ENCODE measurements at places on chromosomes 6 and 20.

GRCh38 chr6:110282412-110282811 is 75.7 kb downstream of the METTL24 start:
- DNase-seq, result no peak

DNA sequence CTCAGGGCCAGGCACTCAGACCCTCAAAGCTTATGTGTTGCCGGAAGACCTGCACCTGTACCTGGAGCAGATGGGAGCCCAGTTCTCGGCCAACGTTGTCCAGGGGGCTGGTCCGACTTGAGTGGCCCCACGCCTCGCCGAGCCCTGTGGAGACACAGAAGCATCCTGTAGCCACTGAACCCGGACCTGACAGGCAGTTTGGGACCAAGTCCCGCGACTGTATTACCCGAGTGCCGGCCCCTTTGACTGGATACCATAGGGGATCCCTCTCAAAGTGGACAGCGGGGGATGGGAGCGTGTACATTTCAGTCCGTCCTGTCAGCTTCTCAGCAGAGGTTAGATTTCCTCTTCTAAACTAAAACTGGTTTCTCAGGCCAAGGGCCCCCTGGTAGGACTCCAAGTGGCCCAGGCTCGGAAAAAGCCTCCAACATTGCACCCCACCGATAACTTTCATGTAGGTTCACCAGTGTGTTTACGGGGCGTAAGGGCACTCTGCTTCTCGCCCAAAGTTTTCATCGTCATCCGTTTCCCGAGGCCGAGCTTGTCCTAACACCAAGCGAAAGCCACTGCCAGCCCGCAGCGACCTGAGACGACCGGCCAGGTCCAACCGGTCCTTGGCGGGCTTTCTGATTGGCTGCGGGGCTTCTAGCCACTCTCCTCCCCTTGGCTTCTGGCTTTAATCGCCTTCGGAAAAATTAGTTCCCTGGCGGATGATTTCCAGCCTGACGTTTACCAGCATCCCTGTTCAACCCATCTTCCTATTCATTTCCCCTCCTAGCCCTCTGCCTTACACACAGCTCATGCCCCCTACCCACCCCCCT is 10.8 kb downstream of the SIM1 start:
- DNase-seq, result no peak

GRCh38 chr6:157226026-157226625 is 97.2 kb downstream of the TMEM242 start:
- DNase-seq, result no peak

GRCh38 chr6:15491255-15491985 is 171.4 kb downstream of the DTNBP1 start:
- DNase-seq, result no peak

DNA sequence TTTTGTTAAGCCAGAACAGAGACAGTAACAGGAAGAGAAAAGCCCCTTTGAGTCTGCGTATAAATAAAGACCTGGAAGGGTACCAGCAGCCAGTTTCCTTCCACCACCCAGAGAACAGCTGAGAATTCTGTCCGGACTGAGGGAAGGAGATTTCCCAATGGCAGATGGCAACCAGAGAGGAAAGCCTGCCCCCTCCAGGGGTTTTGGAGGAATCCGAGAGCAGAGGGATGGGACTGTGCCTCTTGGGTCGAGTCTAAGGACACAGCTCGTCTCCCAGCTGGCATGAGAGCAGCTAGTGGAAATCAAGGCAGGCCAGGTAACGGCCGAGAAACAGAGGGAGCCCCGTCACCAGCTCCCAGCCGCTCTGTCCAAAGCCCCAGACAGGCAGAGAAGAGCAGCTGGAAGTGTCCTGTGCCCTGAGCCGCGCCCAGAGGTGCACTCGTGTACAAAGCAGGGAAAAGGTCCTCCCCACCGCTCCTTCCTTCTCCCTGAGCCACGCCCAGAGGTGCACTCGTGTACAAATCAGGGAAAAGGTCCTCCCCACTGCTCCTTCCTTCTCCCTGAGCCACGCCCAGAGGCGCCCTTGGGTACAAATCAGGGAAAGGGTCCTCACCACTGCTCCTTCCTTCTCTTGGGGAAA is 134.0 kb upstream of the SNX9 start:
- DNase-seq, result no peak

DNA sequence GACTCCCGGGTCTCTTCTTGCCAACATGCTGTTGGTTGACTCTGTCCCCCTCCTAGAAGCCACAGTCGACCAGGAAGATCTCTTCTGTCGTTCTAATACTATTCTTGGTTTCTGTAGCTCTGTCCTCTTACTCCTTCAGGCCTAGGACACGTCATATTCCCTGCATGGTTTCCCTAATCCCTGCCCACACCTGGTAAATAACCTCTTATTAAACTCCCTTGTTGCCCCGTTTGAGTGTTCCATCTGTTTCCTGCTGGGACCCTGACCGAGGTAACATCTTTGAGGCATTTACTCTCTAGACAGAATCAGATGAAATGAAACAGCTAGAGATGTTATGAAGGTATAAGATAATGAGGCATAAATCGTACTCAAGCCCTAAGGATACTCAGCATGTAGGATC is 68.1 kb downstream of the PLCB4 start:
- DNase-seq, result no peak

GRCh38 chr6:35188886-35189285 is 24.9 kb upstream of the SCUBE3 start:
- DNase-seq, result no peak

GRCh38 chr6:17219098-17219497 is 62.1 kb upstream of the RBM24 start:
- DNase-seq, result no peak

GRCh38 chr6:19754686-19755085 is 82.5 kb upstream of the ID4 start:
- DNase-seq, result no peak

- no peak for DNase-seq
Observed at GRCh38 chr6:150857945-150858308, 7.6 kb upstream of the MTHFD1L start.

DNA sequence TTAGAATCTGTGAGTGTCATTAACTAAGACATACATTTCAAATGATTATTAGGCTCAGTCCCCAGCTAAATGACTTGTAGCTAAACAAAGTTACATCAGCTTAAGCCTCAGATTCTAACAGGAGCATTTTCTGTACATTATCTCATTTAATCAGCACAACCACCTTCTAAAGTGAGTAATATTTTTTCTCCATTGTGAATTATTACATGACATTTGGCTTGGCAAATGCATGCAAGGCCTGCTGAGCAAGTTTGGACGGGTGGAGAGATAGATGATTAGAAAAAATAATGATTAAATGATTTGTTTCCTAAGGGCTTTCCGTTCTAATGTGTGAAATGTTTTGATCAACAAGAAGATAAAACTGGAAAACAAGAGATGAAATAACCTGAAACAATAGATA is 20.7 kb downstream of the DCBLD1 start:
- DNase-seq, result no peak

DNA sequence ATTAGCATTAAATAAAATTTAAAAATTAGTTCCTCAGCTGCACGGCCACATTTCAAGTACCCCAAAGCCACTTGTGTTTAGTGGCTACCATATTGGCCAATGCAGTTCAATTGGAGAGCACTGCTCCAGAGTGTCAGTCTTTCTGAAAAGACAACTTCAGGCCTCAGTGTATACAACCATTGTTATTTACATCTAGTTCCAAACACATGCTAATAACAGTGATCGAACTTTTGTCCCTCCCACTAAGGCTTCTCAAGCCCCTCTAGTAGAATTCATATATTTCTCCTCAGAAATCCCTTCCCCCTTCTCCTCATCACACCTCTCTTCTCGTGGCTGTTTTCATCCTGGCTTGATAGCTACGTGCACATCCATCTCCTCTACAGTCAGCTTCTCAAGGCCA is 32.9 kb downstream of the HIVEP2 start:
- DNase-seq, result no peak

GRCh38 chr6:13908955-13909381 is 15.8 kb upstream of the RNF182 start:
- no peak for DNase-seq

- DNase-seq, result no peak
Observed at GRCh38 chr6:24191346-24191745, 65.3 kb downstream of the NRSN1 start.

GRCh38 chr20:53844259-53844658 is 226.1 kb downstream of the BCAS1 start:
- DNase-seq, result no peak

GRCh38 chr6:107290491-107290890 is 168.9 kb downstream of the PDSS2 start:
- no peak for DNase-seq

DNA sequence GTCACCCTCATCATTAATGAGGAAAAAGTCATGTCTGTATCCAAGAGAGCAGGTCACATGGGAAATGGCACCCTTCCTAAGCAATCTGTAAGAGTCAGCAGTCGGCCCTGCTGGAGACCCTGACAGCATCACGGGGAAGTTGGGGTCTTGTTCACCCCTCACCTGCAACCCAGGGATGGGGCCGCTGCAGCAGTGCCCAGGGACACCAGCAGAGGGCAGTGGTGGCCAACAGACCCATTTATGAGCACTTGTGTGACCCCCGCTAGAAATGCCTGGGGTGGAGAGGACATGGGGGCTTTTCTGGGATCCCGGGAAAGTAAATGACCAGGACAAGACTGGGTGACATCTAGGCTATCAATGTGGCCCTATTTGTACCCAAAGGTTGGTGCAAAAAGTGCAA is 35.9 kb downstream of the ANKRD60 start:
- DNase-seq, result no peak

DNA sequence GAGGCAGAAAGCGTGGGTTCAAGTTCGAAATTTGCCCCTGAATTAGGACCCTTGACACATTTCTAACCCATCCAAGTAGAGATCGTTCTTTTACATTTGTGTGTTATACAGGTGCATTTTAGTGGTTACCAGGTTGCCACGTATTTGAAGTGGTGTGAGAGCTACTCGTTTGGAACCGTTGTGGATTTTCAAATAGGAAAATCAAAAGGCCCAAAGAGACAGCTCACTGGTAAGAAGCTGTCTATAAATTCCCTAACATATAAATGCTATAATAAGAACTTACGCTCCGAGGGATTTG is 1.6 kb upstream of the REV3L start:
- DNase-seq, result no peak

- DNase-seq, result no peak
Observed at GRCh38 chr6:168865-169455, 123.3 kb upstream of the DUSP22 start.

- no peak for DNase-seq
Observed at GRCh38 chr6:136979206-136979605, 57.1 kb downstream of the SLC35D3 start.

- DNase-seq, result no peak
Observed at GRCh38 chr20:51500311-51500710, 42.2 kb downstream of the NFATC2 start.

DNA sequence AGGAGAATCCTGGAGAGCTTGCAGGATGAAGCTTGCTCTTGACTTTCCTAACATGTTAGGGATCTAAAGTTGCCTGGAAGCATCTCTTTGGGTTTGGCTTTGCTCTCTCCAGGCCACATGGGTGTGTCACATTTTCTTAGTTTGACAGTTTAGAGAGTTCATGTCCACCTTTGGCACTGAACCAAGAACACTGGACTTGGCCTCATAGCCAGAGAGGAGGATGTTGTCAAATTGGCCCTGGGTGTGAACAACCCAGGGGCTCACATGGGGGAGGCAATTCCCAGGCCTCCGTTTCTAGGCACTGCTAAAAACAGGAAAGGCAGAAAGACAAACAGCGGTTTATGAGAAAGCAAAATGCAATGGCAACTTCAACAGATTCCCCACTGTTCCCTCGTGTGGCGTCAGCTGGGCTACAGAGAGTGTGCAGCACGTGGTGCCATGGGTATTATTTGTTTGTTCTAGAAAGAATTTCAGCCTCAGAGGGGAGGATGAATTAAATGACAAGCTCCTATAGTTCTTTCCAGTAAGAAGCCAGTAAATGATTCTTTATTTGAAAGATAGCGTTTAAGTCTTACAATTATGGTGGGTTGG is 93.9 kb downstream of the CLIC5 start:
- no peak for DNase-seq

GRCh38 chr6:21996425-21997118 is 300.3 kb downstream of the PRL start:
- DNase-seq, result no peak

DNA sequence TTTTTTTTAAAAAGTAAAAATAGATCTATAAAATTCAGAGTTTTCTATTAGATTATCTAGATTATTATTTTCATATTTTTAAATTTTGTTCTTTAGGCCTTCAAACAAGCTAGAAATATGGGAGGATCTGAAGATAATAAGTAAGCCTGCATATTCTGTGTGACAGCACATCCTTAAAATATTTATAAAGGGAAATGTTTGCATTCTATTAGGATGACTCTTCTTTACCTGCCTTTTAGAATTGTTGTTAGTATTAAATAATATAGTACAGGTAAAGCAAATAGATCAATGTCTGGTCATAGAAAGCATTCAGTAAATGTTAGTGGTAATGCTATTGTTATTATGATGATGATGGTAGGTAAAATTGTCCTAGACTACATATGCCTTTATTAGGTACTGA is 17.4 kb downstream of the PEX3 start:
- no peak for DNase-seq

GRCh38 chr20:40197691-40198090 is 491.3 kb downstream of the MAFB start:
- no peak for DNase-seq

DNA sequence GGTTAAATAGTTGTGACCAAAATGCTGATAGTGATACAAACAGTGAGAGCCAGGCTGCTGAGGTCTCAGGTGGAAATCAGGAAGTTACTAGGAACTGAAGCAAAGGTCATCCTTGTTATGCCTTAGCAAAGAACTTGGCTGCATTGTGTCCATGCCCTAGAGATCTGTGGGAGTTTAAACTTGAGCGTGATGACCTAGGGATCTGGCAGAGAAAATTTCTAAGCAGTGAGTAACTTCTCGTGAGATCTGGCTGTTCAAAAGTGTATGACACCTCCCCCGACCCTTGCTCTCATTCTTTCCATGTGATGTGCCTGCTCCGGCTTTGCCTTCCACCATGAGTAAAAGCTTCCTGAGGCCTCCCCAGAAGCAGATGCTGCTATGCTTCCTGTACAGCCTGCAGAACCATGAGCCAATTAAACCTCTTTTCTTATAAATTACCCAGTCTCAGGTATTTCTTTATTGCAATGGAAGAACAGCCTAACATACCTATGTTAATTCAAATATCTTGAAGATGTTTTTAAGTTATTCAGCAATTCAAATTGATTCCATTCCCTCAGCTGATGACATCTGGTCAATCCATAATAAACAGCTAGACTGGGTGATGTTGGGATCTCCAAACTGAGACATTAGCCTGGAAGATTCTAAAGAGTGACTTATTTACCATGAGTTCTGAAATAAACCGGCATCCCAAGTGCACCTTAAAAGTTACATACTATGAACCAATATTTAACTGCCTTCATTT is 33.8 kb downstream of the KIF16B start:
- DNase-seq, result no peak

DNA sequence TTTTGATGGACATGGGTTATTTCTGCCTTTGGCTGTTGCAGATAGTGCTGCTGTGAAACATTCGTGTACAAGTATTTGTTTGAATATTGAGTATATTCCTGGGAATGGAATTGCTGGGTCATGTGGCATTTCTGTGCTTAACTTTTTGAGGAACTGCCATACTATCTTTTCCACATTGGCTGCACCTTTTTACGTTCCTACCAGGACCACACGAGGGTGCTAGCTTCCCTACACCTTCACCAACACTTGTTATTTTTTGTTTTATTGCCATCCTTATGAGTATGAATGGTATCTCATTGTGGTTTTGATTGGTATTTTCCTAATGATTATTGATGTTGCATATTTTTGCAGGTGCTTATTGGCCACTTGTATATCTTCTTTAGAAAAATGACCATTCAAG is 47.8 kb upstream of the PLCG1 start:
- DNase-seq, result no peak

Data from SIG-M5 (cell line).